Right hindlimb (tissue), 1 donor: ENCODE measurements at places on chromosomes 1 and 21.

DNA sequence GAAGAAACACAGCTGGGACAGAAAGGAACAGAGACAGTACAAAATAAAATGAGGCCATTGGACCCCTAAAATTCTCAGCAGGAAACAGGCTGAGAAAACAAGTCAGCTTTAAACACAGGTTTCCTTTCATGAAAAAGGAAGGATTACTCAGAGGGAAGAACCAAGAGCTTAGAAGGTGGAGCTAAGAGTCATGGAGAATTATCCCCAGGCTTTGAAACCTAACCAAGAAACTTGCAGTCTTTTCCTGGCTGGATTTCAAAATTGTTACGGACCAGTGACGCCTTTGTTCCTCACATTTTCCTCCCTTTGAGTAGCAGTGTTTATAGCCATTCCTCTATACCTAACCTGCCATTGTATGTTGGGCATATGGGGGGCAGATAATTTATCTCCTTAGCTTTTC, 8.8 kb downstream of the HMGB4 start:
- no peak for DNase-seq

GRCh38 chr1:81851217-81851616, 50.5 kb downstream of the ADGRL2 start:
- DNase-seq = no peak

DNA sequence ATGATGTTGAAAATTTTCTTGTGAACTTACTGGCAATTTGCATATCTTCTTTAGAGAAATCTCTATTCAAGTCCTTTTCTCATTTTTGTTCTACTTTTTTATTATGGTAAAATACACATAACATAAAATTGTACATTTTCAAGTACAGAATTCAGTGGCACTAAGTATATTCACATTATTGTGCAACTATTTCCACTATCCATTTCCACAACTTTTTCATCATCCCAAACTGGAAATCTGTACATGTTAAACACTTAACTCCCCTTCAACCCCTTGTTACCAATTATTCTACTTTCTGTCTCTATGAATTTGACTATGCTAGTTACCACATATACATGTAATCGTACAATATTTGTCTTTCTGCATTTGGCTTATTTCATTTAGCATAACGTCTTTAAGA, 19.4 kb downstream of the EPS15 start:
- DNase-seq = no peak

DNA sequence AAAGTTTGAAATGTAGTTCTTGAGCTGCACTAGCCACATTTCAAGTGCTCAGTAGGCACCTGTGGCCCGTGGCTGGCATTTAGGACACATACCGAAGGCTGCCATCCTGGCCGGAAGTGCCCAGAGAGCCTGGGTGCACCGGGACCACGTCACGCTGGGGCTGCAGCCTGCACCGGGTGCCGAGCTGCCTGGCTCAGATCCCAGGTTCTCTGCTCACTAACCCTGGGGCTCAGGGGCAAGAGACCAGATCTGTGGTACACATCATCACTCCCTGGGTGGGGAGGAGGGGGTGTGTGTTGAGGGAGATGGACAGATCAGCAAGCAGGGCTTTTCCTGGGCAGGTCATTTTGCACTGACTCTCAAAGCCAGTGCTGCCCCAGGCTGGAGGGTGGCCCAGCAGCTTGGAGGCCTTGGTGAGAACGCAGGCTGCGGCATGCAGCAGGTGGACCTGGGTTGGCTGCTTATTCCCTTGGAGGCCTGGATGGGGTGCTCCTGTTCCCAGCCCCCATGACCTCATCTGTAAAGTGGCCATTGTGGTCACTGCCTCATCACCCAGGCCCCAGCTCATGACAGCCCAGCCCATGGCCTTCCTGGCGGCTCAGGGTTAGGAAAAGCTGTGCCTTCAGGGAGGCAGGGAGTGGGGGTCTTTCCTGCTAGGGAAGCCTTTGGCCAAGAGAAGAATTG, 23.6 kb downstream of the TMEM201 start:
- DNase-seq = no peak
